Karpas-422 (cell line): ENCODE measurements at places on chromosomes 13 and 19.

DNA sequence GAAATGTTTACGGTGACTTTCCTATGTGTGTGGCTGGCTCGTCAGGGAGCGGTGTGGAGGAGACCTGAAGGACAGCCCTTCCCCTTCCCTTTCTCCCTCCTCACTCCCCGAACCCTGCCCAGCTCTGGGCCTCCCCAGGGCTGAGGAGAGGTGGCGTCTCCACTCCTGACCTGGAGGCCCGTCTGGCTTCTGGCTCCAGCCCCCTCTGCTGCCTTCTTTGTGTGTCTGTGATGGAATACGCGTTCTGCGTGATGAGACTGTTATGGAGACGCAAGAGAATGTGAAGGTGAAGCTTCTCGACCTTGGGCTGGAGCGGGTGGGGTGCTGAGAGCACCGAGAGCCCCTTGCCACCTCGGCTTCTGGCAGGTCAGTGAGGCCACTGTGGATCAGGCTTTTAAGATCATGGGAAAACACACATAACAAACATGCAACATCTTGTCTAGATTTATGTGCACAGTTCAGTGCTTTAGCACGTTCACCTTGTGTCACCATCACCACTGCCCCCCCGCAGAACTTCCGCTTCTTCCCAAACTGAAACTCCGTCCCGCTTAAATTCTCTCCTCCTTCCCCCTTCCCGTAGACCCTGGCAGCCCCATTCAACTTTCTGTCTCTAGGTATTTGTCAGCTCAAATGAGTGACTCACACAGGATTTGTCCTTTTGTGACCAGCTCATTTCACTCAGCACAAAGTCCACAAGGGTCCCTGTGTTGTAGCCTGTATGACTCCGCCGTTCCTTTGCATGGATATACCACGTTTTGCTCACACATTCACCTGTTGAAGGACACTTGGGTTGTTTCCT, 24.7 kb downstream of the ATP11A start:
- DNase-seq = no peak

GRCh38 chr13:81406639-81407292, 1065.8 kb upstream of the SPRY2 start:
- DNase-seq = no peak

GRCh38 chr19:14402332-14403144, 16.6 kb downstream of the DDX39A start:
- DNase-seq = no peak

GRCh38 chr19:28397306-28397705, 815.6 kb downstream of the UQCRFS1 start:
- DNase-seq = no peak
